ENCODE measurements at places on chromosomes 4 and X.

- no peak for DNase-seq
Measured at GRCh38 chr4:89639395-89639794, 197.6 kb downstream of the SNCA start.

GRCh38 chrX:68827848-68828624, 785 bp upstream of the EFNB1 start:
- DNase-seq: peak; percentile 63

GRCh38 chrX:149074398-149074797, 430.7 kb downstream of the IDS start:
- no peak for DNase-seq

GRCh38 chrX:137684591-137684990, 118.7 kb downstream of the ZIC3 start:
- DNase-seq: no peak

DNA sequence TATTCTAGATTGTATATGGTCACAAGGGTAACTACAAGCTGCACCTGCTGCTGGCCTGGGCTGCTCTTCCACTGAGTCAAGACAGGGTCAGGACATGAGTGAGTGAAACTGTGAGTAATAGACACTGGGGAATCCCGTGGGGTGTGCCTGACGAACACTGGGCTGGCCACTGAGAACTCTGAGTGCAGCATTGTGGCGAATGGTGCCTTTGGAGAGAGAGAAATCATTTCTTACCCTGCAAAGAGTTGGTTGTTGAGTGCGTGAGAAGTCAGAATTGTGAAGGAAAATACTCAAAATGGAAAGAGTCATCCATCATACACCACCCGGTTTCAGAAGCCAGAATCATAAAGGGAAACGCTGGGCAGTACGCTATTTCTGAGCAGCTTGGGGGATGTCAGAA, 43.1 kb upstream of the LSM6 start:
- DNase-seq: no peak

DNA sequence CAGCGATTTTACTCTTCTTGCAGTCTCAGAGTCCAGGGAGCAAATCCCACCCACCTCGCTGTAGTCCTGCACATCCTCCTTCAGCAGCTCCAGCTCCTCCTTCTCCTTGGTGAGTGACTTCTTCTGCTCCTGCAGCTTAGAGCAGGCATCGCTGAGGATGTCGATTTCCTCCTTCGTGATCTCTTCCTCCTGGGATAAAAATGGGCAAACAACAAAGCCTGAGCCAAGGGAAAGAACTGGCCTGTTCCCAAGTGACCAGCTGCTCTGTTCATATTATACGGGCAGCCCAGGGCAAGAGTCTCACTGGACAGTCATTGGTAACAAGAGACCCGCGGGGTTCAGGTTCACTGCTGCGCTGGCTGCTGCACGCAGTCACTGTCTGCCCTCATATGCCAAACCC, 26.2 kb downstream of the FGFR3 start:
- no peak for DNase-seq

- DNase-seq: no peak
Measured at GRCh38 chrX:114819509-114819908, 197.9 kb downstream of the IL13RA2 start.

GRCh38 chr4:36761607-36762006, 480.2 kb downstream of the DTHD1 start:
- no peak for DNase-seq

DNA sequence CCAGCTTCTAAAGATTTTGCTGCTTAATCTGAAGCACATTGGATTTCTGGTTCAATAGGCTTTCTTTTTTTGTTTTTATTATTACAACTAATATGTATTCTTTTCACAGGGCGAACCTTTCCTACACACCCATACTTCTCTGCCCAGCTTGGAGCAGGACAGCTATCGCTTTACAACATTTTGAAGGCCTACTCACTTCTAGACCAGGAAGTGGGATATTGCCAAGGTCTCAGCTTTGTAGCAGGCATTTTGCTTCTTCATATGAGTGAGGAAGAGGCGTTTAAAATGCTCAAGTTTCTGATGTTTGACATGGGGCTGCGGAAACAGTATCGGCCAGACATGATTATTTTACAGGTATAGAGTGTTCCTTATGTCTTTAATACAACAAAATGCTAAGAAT, 155.4 kb downstream of the PTTG2 start:
- DNase-seq: no peak
